RWPE2 (cell line): ENCODE measurements at places on chromosomes 2 and 18.

DNA sequence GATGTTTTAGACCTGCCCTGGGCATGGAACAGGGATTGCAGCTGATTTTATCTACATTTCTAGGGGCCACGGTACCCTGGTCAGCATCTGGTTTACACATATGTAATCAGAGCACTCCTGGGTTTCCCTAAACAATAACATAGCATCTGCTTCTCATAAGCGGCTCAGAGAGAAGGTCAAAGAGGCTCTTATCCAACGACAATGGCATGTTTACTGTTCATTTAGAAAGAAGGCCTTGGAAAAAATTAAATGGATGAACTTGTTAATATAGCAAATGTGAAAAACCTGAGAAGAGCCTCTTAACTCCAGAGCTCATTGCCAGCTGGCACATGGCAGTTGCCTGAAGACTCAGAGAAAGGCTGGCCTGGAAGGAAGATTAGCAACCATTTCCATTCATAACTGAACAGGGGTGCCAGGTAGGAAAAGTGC is 202.8 kb upstream of the THUMPD2 start:
- DNase-seq, result no peak

DNA sequence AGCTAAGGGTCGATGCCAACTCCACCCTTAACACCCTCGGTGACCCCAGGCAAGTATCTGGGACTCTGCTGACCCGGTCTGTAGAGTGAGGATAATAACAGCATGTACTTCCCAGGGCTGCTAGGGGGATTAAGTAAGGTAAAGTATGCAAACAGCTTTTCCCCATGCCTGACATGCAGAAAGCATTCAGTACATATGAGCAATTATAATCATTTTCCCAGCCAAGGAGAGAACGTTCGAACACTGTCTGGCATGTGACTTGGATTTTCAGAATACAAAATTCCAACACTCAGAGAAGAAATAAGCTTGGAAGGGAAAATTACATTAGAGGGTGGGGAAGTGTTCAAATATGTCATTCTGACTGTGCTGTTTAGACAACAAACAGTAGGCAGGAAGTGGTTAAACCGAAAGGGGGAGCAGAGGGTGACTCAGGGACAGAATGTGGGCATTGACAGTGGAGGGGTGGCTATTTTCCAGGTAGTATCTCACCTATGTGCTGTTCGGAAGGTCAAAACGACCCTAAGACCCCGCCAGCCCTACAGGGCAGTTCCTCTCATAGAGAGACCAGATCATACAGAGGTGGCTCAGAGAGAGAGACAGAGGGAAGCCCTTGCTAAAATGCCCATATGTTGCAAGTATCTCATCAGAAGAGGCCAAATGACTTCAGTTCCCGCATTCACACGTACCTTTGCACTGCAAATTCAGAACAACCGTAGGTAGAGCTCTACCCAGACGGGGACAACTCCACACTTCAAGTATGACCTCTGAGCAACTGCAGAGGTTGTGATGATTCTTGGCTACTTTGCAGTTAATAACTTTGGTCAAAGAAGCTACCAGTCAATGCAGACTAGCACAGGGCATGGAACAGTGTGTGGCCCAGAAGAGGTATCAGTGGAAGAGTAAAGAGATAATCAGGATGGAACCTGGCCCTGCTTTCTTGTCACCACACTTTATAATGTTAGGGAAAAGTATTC is 14.8 kb downstream of the ASPRV1 start:
- no peak for DNase-seq

GRCh38 chr2:241458687-241459086 is 49.7 kb downstream of the STK25 start:
- DNase-seq, result no peak

DNA sequence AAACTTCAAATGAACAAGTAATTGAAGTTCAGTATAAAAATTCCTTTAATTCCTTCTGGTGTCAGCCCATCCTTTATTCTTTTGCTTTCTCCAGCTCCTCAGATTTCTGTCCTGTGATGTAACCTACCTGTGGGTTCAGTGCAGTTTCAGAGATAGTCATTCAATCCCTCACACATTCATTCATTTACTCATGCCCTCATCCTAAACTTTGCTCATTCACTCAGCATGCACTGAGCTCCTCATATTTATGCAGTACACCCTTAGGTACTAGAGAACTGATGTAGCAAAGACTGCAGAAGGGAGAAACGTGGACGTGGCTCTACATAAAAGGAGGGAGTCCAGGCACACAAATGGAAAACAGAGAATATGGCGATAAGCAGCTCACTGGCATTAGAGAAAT is 45.3 kb upstream of the STAT1 start:
- no peak for DNase-seq

GRCh38 chr18:78739115-78739514 is 240.5 kb upstream of the SALL3 start:
- no peak for DNase-seq

DNA sequence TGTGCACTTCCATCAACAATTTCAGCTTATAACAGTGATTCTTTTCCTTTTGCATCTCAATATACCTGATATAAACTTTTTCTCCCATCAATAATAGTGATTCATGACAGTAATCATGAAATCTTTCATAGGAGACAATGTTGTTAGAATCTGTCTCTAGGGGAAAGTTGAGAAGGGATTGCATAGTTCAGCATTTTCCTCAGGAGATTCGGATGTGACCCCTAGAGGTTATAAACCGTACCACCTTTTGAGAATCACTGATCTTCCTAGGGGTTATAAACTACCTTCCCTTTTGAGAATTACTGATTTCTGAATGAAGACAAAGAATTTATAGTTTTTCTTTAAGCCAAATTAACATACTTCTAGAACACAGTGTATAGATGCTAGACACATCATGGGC is 53.0 kb upstream of the GALNT3 start:
- DNase-seq, result no peak

GRCh38 chr2:230347659-230348305 is 20.8 kb downstream of the SP140L start:
- DNase-seq, result no peak

DNA sequence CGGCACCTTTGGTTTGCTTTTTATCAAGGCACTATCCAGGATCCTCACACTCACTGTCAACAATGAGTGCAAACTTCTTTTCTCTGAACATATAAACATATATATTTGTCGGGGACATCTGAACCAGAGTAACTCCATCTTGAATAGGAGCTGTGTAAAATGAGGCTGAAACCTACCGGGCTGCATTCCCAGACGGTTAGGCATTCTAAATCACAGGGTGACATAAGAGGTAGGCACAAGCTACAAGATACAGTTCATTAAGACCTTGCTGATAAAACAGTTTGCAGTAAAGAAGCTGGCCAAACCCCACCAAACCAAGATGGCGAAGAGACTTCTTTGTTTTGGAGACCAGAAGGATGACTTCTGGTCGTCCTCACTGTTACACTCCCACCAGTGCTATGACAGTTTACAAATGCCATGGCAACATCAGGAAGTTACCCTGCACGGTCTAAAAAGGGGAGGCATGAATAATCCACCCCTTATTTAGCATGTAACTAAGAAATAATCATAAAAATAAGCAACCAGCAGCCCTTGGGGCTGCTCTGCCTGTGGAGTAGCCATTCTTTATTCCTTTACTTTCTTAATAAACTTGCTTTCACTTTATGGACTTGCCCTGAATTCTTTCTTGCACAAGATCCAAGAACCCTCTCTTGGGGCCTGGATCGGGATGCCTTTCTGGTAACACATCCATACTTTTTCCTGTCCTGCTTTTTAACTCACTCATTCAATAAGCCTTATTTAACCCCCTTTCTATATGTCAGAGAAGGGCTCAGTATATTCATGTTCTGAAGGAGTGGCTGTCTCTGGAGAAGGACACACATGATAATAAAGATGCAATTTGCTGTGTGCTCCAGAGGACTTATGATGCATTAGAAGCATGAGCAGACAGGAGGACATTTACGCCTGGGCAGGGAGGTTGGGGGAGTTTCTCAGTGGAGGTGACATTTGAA is 65.4 kb downstream of the TACR1 start:
- no peak for DNase-seq

- DNase-seq, result no peak
Observed at GRCh38 chr2:122009561-122009960, 254.1 kb downstream of the TSN start.

DNA sequence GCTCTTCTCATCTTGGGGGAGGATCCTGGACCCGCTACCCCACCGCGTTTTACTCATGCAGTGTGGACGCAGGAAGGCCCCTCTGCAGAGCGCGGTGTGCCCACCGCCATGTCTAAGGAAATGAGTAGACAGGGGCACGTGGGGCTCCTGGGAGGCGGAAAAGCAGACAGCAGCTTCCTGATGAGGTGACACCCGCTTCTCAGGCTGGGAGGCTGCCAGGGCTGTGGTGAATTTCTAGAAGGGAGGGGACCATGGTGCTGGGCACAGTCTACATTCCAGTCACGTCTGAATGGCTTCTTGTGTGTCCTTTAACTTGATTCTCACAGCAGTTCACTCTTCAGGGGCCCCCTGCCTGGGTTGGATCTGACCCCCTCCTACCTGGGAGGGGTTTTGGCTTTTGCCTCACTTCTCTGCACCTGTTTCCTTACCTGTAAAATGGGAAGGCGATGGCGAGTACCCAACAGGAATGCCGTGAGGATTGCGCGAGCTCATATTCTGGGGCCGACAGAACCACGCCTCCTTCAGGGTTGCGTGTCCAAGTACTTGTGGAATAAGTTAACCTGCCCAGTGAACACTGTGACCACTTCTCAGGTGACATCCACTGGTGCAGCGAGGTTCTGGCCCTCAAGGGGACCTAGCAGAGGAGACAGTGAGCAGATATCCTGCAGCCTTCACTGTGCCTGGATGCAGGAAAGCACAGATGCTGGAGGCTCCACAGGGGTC is 32.3 kb upstream of the MBP start:
- no peak for DNase-seq

DNA sequence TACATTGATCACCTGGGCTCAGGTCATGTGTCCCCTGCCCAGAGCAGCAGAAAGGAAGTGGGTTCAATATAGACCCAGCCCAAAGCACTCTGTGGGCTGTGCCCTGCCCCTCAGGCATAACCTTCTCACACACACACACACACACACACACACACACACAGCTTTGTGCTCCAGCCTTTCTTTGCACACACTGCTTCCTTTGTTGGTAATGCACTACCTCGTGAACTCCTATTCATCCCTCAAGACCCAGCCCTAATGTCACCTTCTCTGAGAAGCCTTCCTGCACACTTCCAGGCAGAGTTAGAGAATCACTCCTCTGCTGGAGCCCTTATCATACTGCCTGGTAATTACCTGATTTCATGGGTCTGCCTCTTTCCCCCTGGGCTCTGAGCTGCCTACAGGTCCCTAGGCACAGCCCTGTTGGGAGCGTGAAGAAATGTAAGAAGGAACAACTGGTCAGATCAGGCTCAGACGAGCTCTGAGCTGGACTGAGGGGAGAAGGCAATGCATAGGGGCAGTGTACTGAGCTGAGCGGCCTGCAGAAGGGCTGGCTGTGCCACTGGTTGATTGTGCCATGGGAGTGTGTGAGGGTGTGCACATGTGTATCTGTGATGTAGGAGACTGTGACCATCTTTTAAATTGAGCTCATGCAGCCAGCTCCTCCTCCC is 210.3 kb downstream of the GLI2 start:
- DNase-seq, result no peak

GRCh38 chr18:30556112-30556511 is 486.4 kb downstream of the DSC3 start:
- DNase-seq, result no peak

GRCh38 chr2:130915595-130916437 is 79.1 kb downstream of the ARHGEF4 start:
- DNase-seq, result no peak

DNA sequence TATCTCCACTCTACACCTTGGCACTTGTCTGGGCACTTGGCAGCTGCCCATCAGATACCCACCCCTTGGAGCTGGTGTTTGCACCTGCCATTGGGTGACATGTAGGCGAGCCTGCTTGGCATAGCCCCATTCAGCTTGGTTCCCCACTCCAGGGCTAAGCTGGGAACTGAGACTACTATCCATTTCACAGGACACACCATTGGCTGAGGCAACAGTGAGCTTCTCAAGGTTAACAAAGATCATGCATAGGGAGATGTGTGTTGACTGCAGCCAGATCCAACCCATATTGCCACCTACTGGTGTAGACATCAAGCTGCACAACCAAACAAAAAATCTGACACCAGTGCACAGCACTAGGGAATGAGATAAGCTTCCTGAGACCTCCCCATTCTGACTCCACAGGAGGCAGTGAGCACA is 1389.8 kb upstream of the TMEFF2 start:
- DNase-seq, result no peak

DNA sequence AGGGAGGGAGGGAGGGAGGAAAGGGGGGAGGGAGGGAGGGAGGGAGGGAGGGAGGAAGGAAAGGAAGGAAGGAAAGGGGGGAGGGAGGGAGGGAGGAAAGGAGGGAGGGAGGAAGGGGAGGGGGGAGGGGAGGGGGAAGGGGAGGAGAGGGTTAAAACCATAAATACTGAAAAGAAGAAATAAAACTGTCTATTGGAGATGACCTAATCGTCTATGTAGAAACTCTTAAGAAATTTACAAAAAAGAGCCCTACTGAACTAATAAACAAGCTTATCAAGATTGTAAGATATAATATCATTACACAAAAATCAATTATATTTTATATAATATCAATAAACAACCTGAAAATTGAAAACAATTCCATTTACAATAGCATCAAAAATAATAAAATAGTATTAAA is 32.3 kb upstream of the CTDP1 start:
- no peak for DNase-seq

DNA sequence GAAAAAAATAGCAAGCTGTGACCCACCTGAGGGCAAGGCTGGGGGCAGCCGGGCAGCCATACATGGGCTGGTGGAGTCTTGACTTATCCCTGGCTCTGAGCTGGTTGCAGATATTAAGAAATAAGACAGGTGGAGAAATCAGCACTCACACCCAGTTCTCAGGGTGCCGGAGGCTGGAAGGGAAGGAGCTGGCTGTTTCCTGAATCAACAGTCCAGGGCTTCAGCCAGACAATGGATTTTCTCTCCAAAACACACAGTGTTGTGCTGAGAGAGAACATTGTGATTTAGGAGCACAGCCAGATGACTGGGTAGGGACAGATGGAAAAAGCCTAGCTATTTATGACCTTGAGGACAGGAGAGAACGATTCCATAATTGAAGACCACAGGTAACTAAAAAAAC is 208.8 kb downstream of the LDLRAD4 start:
- no peak for DNase-seq

DNA sequence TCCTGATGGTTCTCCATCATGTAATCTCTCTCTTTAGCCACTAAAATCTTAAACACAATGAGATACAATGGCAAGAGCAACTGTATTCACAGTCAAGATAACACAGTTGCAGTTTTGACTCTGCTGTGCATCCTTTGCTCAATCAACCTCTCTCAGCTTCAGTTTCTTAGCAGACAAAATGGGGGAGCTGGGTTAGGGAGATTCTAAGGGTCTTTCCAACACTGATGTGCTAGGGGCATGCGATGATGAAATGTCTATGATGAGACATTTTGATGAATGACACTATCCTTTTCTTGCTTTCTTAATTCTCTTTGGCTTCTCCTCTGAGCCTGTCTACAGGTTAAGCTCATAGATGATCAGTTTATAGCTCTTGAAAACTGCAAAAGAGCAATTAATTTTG is 1.1 kb downstream of the SERPINB10 start:
- no peak for DNase-seq

- no peak for DNase-seq
Observed at GRCh38 chr2:153986488-153987229, 114.9 kb downstream of the GALNT13 start.

GRCh38 chr2:175187378-175187777 is 5.9 kb upstream of the ATP5MC3 start:
- DNase-seq, result no peak

- no peak for DNase-seq
Observed at GRCh38 chr2:40373111-40373510, 78.8 kb downstream of the SLC8A1 start.
